ENCODE measurements at places on chromosomes 5 and 9. TPM values are rescaled to one million over a fixed set of nuclear protein-coding genes. Genes with fewer than 3 reads are reported as not detected.

The ADGRD2 gene
- polyA plus RNA-seq, result 0.25 TPM

The FOXD4L4 gene
- 0.05 TPM for polyA plus RNA-seq

The SPINK7 gene
- 0.16 TPM for polyA plus RNA-seq

The C1QTNF2 gene
- 25.4 TPM for polyA plus RNA-seq

The OBP2B gene
- not detected for polyA plus RNA-seq

The ADAMTS16 gene
- 4.8 TPM for polyA plus RNA-seq

The RFK gene
- 15.7 TPM for polyA plus RNA-seq

The SPINK4 gene
- polyA plus RNA-seq, result not detected

The LRRC19 gene
- 0.10 TPM for polyA plus RNA-seq
